ENCODE measurements at places on chromosomes 11 and 22.

- DNase-seq, result no peak
These were observed 72.8 kb downstream of the FLI1 start for GRCh38 chr11:128766591-128767081.

DNA sequence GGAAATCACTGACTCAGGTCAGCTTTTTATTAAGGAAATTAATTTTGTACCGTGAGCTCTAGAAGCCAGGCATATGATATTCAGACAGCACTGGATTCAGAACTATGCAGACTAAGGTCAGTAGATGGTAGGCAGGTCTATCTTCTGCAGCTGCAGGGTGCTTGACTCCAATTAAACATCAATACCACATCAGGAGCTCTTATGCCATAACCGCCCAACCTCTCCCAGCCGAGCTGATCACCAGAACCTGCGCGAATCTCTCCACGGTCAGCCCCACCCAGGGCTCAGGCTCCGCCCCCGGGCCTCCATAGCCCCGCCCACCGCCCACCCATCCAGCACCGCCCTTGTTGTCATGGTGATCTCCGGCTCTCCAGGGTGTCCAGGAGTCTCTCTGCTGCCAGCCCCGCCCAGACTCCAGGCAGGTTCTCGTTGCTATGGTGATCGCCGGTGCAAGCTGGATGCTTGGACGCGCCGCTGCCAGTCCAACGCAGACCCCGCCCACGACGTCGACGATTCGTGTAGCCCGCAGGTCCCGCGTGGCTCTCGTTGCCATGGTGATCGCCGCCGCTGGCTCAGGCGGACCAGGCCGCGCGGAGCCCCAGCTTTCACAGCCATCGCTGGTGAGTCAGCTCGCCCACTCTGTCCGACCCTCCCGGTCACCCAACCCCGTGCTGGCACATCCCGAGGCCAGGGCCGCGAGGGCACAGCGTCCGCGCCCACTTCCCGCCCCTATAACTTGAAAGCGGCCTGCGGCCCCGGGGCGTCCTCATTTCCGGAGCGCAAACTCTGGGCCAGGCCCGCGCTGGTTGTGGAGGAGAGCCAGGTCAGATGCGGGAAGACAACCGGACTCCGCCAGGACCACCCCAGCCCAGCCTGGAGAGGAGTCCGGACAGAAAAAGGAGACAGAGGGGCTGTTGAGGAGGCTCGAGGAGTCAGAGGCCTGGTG, at the start of gene RAB36:
Gene RAB36 (plus strand): TSS at position 546 of the 946 bp plus-strand sequence. CDS start 1,140 bp downstream, outside the sequence.
- DNase-seq, result peak; percentile 94

GRCh38 chr11:29029452-29029851, 921.3 kb downstream of the METTL15 start:
- no peak for DNase-seq

GRCh38 chr11:101474666-101475065, 109.1 kb downstream of the TRPC6 start:
- DNase-seq, result peak; percentile 32

GRCh38 chr11:130407978-130408377, 20.4 kb downstream of the ADAMTS8 start:
- peak; percentile 80 for DNase-seq

DNA sequence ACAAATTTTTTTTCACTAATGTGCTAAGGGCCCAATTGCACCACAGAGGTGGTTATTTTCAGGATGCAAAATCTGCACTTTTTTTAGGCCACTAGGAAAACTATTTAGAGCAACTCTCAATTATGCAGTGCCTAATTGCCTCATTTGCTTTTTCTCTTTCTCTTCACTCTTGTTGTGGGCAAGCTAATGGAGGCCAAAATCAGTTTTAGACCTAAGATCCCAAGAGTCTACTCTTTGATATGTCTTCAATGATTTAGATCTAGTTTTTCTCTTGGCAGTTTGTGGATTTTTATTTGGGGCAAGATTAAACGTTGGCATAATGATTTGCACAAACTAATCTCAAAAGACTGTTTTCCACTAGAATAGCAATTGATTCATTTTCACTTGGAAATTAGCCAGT, 1996.9 kb downstream of the LRRC4C start:
- no peak for DNase-seq

- no peak for DNase-seq
These were observed 888.0 kb downstream of the BRD1 start for GRCh38 chr22:48939441-48940265.

DNA sequence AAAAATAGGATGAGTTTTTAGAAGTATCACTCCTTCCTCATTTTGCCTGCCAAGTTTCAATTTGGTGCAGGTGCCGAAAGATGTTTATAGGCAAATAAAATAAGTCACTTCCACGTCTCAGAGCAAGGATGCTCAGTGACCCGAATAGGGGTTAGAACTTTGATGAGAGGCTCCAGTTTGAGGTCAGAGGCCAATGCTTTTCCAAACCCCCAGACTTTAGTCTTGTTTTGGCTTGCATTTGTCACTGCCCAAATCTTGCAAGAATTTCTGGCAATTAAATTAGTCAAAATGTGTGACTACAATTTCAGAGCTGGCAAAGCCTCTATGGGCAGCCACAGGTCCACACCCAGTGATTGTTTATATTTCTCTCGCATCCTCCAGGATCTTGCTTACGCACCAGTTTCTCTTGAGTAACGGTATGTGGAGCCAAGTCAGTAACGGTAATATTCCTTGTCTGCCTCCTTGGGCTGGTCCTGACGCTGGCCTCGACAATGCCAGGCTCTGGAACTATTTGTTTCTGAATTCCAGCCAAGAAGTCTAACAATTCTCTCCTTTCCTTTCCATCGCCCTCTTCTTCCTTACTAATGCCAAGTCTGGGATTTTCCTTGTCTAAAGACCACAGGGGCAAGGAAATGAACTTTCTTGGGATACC, 9.9 kb upstream of the NUP160 start:
- peak; percentile 68 for DNase-seq

- no peak for DNase-seq
These were observed 48.1 kb downstream of the TECTA start for GRCh38 chr11:121149116-121149515.

GRCh38 chr11:12662101-12662689, 12.0 kb upstream of the TEAD1 start:
- DNase-seq, result no peak

DNA sequence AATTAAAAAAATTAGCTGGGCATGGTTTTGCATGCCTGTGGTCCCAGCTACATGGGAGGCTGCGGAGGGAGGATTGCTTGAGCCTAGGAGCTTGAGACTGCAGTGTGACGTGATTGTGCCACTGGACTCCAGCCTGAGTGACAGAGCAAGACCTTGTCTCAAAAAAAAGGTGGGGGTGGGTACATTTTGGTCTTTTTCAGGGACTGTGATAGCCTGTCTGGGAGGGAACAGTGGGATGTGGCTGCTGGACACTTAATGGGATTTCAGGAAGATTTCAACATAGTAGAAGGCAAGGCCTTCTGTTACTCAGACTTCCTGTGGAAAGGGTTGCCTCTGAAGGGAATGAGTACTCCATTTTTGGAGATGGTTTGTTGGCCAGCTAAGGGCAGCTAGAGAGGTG, 40.6 kb downstream of the RELT start:
- DNase-seq, result peak; percentile 31

DNA sequence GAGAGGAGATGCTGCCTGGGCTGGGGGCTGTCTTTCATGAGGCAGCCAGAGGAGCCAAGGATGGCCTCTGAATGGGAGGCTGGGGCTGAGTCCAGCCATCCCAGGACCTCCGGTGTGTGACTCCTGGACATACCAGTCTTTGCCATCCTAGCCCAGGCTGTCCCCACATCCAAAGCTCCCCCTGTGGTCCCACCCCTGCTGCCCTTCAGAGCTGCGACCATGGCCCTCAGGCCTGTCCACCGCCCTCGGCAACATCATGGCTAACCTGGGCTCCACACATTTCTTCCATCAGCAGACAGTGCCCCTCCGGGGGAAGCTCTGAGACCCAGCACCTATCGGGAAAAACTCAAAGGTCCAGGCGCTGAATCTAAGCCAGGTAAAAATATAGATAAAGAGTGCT, 324.4 kb downstream of the MN1 start:
- no peak for DNase-seq

GRCh38 chr11:71418643-71419042, 29.6 kb downstream of the DHCR7 start:
- no peak for DNase-seq

DNA sequence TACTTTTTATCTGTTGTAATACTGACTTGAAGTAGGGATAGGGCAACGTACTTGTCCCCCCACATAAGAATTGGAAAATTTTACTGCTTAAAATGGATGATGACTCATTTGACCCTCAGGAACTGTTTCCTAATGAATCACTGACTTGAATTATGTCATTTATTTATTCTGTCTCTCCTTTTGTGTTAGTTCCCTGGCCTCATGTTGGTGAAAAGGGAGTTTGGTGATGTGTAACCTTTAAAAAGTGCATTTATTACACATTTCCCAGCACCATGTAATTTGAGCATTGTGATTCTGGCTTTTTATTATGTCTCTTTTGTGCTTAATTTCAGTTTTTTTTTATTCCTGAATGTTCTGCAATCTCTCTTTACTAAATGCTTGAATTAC, 20.3 kb upstream of the PGM2L1 start:
- DNase-seq, result peak; percentile 60

DNA sequence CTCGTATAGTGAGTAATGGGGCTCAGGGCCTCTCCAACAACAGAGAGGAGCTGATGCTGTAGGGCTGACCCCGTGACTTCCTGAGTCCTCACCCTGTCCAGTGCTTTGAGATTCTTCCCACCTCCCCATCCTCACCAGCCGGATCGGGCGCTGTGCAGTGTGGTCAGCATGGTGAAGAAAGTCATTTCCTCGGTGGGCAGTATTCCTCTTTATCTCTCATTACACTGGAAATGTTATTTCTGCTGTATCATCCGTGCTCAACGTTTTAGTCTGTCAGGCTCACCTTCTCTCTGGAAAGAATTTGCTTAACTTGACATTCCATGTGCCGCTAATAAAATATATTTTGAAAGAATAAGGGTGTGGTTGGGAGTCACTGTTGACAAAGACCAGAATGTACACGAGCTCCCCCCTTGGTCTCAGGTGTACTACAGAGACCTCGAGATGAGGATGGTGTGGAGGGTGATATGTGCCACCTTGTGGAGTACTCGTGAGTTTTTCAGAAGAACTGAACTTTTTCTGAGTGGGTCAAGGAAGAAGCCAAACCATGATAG, 25.7 kb upstream of the SCGB1A1 start:
- DNase-seq, result no peak

GRCh38 chr22:38034278-38034882, 22.8 kb upstream of the PICK1 start:
- peak; percentile 60 for DNase-seq

- no peak for DNase-seq
These were observed 8.2 kb downstream of the PDGFB start for GRCh38 chr22:39236321-39237317.

DNA sequence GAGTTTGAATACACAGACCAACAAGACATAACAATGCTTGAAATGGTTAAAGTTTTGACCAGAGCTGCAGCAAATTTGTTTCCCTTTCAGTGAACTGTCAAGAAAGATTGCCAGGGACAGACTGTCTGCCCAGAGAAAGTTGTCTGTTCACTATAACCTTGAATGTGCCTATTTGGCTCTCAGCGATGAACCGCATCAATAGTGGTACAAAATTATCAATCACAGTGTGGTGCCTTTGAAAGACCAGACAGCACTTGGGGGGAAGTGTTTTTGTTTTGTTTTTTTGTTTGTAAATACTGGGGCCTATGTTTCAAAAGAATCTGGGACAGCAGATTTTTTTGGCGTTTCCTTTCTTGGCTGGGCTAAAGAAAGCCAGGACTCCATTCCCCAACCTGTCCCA, 123.1 kb downstream of the CD44 start:
- DNase-seq, result no peak

DNA sequence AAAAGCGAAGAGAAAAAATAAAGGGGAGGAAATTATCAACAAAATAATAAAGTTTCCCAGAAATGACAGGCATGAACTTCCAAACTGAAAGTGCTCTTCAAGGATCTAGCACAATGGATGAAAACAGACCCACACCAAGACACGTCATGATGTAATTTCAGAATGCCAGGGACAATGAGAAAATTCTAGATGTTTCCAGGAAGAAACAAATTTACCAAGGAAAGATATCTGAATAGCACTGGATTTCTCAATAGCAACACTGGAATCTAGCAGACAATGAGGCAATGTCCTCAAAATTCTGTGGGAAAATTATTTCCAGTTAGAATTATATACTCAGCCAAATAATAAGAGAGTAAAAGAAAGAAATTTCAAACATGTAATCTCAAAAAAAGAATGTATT, 46.0 kb downstream of the DENND5A start:
- no peak for DNase-seq

GRCh38 chr11:123439616-123440015, 9.5 kb downstream of the GRAMD1B start:
- DNase-seq, result no peak

DNA sequence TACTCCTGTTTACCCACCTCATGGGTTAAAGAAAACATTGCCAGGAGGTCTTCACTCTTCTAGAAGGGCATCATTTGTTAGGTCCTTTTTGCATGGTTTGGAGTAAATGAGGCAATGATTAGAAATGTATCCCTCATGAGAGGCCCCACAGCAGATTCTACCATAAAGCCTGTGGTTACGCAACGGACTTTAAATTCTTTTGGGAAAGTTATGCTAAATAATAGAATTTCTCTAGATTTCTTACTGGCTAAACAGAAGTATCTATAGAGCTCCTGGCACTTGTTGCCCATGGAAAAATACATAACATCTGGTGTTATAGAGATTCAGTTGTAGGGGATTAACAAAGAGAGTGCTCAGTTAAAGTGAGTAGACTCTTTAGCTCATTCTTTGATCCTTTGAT, 15.1 kb upstream of the ATXN10 start:
- DNase-seq, result no peak

DNA sequence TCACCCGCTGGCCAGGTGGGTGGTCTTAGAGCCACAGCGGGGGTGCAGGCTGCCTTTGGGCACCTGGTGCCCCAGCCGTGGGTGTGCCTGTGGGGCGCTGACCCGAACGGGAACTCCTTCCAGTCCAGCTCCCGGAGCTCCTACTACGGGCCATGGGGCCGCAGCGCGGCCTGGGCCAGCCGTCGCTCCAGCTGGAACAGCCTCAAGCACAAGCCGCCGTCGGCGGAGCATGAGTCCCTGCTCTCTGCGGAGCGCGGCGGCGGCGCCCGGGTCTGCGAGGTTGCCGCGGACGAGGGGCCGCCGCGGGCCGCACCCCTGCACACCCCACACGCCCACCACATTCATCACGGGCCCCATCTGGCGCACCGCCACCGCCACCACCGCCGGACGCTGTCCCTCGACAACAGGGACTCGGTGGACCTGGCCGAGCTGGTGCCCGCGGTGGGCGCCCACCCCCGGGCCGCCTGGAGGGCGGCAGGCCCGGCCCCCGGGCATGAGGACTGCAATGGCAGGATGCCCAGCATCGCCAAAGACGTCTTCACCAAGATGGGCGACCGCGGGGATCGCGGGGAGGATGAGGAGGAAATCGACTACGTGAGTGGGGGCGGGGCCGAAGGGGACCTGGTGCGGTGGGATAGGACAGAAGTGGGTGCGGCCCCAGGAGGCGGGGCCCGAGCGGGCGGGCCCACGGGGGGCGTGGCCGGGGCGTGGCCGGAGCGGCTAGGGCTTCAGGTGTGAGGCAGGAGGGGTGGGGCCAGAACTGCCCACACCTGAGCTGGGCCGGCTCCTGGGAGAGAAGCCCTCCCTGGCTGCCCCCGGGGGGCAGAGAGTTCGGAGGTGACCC, 91.5 kb downstream of the CACNA1I start:
- DNase-seq, result no peak
